ENCODE measurements at places on chromosomes 5 and 9.

- DNase-seq: no peak
Observed at GRCh38 chr5:180104168-180104530, 32.6 kb upstream of the RNF130 start.

- DNase-seq: no peak
Observed at GRCh38 chr9:127954831-127955293, 17.2 kb upstream of the DPM2 start.

GRCh38 chr5:144313147-144313726 lies 142.6 kb downstream of the KCTD16 start:
- DNase-seq: no peak

DNA sequence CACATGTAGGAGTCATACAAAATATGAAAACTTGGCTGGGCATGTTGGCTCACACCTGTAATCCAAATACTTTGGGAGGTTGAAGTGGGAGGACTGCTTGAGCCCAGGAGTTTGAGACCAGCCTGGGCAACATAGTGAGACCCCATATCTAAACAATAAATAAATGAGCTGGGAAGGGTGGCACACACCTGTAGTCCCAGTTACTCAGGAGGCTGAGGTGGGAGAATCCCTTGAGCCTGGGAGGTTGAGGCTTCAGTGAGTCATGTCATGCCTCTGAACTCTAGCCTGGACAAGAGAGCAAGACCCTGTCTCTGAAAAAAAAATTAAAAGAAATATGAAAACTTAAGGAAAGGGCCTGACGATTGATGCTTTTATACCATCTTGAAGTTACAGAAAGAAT lies 112.4 kb upstream of the RAI14 start:
- DNase-seq: no peak

DNA sequence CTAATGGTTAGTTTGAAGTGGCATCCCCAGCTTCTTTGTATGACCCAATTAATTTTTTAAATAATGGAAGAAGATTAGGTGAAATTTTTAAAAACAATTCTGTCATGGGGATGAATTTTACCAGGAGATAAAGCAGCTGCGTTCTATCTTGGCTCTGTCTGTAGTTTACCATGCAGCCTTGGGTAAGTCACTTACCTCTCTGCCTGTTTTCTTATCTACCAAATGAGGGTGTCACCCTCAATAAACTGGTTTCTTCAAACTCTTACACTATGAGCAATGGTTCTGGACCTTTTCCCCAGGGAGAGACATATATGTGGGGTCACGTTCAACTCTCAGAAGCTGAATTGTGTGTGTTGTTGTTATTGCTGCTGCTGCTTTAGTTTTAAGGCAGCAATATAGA lies 71.7 kb downstream of the TEX10 start:
- no peak for DNase-seq

DNA sequence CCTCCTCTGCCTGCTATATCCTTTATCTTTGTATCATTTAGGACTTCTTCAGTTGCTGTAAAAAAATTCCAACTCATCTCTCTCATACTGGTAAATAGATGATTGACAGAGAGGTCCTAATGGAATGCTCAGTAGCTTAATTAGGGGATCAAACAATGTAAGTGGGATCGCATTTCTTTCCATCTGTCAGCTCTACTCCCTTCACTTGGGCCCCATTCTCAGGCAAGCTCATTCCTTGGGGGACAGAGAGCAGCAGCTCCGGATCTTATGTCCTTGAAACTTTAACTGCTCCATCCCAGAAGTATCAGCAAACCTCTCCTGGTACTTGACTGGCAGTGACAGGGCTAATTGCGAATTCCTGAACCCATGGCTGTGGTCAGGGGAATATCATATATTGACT lies 146.7 kb downstream of the YTHDC2 start:
- DNase-seq: no peak

GRCh38 chr5:71865665-71866320 lies 146.7 kb downstream of the CARTPT start:
- no peak for DNase-seq

- DNase-seq: no peak
Observed at GRCh38 chr9:131799177-131799823, 59.4 kb upstream of the RAPGEF1 start.

- no peak for DNase-seq
Observed at GRCh38 chr9:134175291-134175807, 11.0 kb upstream of the RNU6ATAC start.

GRCh38 chr9:79300068-79300467 lies 271.7 kb upstream of the TLE4 start:
- peak; percentile 67 for DNase-seq

DNA sequence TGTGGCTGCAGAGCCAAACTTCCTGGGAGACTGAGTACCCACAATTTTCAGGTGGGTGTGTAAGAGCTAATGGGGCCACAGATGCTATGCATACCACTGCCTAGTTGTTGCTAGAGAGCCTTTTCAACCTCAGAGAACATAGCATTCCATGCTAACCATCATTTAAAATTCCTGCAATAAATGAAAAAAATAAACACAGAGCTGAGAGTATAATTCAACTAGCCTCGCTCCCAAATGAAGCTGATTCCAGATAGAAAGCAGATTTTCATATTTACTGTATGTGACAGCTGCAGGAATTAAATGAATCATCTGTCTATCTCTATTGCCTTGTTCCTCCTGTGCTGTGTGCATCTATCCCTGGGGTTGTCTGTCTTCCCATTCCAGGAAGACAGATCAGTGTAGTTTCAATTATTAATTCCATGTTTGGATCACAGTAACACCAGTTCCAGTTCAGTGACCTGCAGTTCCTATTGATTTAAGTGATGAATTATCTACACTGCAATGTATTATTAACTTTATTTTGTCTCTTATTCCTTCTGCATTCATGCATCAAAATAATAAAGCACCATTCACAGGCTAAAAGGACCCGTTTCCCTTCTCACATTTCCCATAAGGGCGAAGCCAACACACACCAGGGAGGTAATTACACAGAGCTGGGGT lies 324.5 kb downstream of the SLIT3 start:
- DNase-seq: no peak

- DNase-seq: no peak
Observed at GRCh38 chr5:151094852-151095245, 14.0 kb upstream of the TNIP1 start.

DNA sequence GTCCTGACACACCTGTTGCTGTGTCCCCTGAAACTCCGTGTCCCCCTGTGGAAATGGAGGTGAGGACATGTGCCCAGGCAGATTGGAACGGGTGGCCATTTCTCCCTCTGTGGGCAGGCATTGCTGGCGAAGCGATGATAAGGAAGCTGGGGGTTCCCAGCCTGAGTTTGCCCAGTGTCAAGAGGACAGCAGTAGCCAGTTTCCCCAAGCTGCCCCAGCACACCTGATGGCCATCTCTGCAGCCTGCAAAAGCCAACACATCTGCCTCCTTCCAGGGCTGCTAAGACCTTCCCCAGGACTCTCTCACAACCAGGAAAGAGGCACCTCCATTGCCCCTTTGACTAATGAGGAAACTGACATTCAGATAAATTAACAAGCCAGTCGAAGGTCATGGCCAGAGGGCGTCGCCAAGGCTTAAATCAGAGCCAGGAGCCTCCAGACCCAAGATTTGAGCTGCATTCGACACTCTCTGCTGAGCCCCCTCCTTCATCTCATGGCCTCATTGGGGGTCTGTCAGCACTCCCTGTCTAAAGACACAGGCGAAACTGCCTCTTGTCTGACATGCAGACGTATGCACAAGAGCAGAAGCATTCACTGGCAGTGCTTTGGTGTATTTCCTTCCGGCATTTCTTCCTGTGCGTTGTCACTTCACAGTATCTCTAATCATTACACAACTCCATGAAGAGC lies 10.4 kb upstream of the WNK2 start:
- no peak for DNase-seq

GRCh38 chr9:130482463-130482862 lies 37.7 kb downstream of the ASS1 start:
- no peak for DNase-seq

- DNase-seq: no peak
Observed at GRCh38 chr9:114285166-114285867, 37.6 kb upstream of the ORM1 start.

- DNase-seq: no peak
Observed at GRCh38 chr5:149863176-149863575, 81.4 kb downstream of the PDE6A start.

DNA sequence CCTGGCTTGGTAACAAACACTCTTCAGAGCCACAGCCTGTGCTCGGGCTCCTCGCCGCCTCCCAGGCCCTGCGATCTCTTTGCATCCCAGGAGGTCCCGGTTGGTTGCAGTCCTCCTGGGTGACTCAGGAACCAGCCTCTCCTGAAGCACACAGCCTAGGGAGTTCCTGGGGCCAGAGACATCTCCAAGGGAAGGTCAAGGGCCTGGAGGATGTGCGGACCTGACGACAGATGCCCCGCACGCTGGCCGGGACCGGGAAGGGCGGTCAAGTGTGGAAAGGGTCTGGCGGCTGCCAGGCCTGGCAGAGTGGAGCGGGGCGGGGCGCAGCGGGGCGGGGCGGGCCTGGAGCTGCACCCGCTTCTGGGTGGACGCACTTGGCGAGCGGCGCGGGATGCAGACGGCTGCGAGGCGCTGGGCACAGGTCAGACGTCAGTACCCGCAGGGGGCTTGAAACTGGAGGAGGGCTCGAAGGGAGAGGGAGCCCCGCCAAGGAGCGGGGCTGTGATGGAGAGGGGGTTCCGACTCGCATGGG lies 45.0 kb upstream of the PRSS3 start:
- DNase-seq: no peak

- DNase-seq: peak; percentile 56
Observed at GRCh38 chr9:72592502-72593403, 71.3 kb downstream of the TMC1 start.

- no peak for DNase-seq
Observed at GRCh38 chr9:90868555-90868954, 66.9 kb downstream of the SYK start.

DNA sequence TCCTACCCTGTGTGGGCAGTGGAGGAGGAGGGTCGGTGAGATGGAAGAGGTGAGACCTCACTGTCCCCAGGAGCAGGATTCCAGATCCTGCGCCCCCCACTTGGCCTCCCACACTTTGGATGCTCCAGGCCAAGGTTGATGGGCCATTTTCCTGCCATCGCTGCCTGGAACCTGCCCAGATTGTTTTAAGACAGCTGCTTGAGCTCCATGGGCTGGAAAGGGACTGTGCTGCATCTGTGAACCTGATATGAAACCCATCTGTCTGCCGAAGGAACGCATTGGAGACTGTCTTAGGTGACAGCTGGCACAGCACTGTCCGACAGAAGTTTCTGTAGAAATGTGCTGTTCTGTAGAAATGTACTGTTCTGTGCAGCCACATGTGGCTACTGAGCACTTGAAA lies 72.7 kb upstream of the SLC25A48 start:
- DNase-seq: no peak

DNA sequence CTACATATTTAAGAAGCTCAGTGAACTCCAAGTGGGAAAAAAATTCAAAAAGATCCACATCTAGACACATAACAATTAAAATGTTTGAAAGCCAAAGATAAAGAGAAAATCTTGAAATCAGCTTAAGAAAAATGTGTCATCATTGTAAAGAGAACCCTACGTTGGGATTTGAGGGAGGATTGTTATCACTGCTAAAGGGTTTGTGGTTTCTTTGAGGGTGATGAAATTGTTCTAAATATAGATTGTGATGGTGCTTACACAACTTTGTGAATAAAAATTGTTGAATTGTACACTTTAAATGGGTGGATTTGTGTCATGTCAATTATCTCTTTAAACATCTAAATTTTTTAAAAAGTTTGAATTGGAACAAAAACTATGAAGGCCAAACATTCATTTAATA lies 92.2 kb upstream of the ADAMTS19 start:
- no peak for DNase-seq

DNA sequence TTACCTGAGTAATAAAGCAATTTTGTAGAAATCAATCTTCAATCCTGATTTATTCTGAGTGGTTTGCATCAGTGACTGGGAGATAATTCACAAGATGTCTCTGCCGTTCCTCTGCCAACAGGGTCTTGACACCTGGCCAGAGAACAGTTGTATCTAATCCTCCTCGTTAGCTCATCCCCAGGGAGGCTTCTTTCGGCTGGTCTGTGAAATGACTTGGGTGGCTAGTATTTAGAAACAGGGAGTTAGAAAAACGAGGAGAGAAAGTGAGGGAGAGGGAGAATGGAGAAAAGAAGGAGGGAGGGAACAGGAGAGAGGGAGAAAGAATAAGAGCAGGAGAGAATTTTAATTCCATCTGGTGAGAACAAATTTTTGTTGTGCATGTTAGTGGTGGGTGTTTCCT lies 600.2 kb upstream of the TLE4 start:
- no peak for DNase-seq

DNA sequence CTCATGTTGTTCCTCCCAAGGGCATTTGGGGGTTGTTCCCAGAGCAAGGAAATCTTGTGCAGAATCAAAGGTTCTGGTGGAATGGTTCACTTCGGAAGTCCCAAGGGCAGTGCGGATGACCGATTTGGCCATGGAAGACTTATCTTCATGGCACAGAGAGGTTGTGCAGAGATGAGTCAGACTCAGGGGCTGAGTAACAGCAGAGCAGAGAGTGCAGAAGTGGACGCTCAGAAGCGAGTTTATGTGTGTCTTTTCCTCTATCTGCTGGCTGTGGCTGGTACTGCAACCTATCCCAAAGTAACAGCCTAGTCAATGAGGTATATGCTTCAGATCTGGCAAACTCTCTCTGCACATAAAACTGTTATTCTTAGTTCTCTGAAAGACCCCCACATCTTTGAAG lies 118.1 kb downstream of the DPYSL3 start:
- DNase-seq: no peak

- DNase-seq: no peak
Observed at GRCh38 chr5:134394932-134395331, 16.7 kb downstream of the CDKN2AIPNL start.

- no peak for DNase-seq
Observed at GRCh38 chr9:132135456-132135855, 26.4 kb upstream of the NTNG2 start.

DNA sequence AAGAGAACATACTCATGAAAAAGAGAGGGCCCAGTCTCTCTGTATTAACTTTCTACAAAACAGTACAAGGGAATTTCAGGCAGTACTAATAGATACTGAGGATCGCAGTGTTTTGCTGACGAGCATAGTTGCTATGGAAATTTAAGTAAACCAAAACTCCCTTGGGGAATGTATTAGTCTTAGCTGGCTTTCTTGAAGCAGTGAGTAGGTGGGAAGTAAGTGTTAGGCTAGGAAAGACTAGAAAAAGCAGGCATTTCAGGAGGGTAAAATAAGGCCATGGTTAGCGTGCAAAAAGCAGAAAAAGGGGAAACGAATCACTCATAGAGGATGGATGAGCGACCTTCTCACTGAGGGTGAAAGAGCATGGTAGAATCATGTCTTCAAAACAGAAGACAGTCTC lies 84.3 kb upstream of the ACTBL2 start:
- DNase-seq: no peak

- no peak for DNase-seq
Observed at GRCh38 chr5:84059672-84060071, 325.0 kb downstream of the EDIL3 start.

GRCh38 chr5:154800582-154800981 lies 45.4 kb downstream of the LARP1 start:
- DNase-seq: no peak

DNA sequence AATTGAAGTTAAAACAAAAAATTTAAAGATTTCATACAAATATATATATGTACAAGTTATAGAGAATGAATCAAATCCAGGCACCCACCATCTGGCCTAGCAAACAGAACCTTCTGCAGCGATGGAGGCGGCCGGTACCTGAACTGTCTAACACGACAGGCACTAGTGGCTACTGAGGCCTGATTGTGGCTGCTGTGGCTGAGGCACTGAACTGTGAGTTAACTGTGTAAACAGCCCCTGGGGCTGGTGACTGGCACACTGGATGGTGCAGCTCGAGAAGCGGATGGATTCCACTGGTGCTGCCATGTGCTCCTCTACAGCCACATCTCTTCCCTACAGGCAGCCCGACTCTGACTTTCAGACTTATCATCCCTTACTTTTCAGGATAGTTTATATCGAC lies 82.4 kb downstream of the RAPGEF1 start:
- no peak for DNase-seq

GRCh38 chr9:16082796-16083195 lies 530.0 kb downstream of the CCDC171 start:
- DNase-seq: no peak

All from NCI-H774 (cell line).